Non-pigmented ciliary epithelial cell (primary cell): ENCODE measurements at places on chromosomes 5 and 9.

DNA sequence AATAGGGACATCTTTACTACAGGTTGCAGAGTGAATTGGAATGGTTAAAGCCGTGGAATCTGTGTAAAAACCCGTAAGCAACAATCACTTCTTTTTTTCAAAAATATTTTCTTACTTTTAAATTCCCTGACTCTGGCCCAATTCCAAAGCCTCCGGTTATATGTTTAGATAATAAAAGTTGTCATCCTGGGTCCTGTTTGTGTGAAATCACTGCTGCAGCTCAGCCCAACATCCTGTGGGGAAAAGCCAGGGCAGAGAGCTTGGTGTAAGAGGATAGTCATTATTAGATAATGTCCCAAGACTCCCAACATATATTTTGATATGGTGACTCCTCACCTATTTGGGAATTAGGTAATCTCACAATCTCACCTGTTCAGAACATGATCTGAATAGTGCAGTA lies 586.0 kb upstream of the BRINP1 start:
- DNase-seq, result no peak

DNA sequence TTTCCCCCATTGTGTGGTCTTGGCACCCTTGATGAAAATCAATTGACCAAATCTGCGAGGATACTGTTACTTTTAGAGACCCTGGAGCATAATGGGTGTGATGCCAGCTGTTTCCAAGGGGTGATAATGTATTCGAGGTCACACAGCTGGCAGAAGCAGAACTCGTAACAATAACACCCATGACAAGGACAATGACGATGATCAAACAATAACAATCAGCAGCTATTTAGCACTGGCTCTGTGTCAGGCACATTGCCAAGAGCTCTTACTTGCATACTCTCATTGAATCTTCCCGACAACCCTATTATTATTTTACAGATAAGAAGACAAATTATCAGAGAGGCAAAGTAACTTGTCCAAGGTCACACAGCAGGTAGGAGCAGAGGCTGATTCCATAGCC lies 223.7 kb upstream of the MSX2 start:
- DNase-seq, result no peak

- DNase-seq, result no peak
Observed at GRCh38 chr5:168992687-168993086, 308.3 kb downstream of the SLIT3 start.

DNA sequence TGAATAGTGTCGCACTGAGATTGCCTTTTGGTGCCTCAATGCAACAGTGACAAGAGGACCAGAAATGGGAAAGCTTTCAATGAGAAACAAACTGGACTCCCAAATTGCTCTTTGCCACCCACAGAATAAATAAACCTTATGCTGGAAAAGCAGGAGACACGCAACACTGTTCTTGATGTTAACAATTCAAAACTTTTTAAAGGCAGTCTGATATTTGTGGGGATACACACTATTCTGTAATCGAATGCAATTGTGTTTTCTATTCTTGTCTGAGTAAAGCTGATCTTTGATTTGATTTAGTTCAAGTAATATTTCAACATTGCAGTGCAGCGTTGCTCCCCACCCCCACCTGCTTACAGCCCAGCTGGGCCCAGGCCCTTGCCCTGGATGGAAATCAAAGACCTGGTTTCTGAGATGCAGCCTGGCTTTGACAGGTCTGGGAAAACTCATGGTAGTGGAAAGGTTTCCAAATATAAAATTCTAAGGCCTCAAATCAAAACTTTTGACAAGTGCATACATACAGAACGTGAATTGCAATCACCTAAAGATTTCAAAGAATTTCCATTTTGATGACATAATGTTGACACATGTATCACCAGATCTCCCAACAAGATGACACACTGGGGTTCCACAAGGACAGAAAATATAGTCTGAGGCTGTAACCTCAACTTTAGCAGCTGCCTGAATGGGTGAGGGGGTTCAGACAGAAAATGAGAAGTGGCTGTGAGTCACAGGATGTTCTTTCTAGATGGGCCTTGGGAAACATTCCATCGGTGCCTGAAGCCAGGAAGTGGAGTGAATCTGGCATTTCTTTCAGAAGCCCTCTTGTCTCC lies 55.1 kb downstream of the ABCA1 start:
- DNase-seq, result peak; percentile 94

DNA sequence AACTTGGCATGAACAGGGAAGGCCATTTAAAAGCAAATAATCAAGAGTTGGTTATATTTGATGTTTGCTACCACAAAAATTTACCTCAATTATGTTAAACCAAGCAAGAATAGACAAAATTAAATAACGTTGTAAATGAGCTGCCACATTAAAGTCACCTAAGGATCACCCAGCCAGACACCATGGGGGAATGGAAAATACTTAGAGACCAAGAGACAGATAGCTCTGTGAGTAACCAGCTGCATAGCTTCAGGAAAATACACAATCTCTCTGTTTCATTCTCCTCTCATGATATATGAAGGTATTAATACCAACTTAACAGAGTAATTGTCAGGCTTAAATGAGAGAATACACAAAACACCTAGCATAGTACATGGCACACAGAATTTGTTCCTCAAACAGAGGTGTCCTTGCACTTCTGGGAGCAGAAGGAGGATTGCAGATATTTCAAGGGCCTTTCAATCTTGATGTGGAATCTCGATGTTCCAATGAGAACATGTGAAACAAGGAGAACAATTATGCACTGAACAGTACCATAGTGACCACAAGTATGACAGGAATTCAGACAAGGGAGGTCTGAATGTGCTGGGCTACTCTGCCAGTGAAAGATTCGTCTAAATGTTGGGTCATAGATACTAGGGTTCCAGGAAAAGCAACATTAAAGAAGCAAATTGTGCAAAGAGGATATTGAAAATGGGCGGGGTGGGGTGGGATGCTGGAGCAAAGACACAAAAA lies 18.6 kb downstream of the JAKMIP2 start:
- peak; percentile 70 for DNase-seq

DNA sequence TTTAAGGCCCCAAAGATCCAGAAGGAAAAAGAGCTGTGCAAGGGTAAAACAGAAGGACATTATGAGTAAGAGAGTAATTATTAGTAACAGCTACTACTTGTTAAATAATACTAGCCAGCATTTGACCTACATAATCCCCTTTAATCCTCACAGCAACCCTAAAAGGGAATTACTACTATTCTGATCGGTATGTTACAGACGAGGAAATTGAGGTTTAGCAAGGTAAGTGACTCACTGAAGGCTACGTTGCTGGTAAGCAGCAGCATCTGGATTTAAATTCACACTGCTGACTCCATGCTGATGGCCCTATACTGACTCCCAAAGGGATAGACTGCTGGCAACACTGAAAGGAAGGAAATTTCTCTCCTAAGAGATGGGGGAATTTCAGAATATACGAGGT lies 3.7 kb upstream of the FSD1L start:
- DNase-seq, result no peak

DNA sequence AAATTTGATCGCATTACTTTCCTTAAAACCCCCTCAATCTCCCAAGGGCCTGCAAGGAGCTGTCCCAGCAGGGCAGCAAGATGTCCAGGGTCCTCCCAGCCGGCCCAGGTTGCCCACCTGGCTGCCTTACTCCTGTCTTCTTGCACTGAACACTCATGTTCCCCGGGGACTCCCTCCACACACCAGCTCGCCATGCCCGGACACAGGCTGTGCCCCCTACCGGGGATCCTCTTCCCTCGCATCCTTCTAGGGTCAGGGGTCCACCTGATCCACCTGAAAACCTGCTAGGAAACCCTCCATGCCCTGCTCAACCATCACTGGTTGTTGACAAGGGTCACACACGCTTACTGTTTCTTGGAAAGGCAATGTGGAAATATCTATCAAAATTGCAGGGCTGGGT lies 172.0 kb upstream of the MSX2 start:
- no peak for DNase-seq

DNA sequence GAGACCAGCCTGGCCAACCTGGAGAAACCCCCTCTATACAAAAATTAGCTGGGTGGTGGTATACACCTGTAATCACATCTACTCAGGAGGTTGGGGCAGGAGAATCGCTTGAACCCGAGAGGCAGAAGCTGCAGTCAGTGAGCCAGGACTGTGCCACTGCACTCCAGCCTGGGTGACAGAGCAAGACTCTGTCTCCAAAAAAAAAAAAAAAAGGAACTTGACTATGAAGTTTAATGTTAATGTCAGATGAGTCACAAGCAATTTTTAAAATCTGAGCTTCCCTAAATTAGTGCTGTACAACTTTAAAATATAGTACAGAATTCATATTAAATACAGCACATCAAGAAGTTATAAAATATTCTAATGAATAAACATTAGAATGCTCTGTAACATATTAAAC lies 1.5 kb downstream of the MEIKIN start:
- DNase-seq, result no peak

- no peak for DNase-seq
Observed at GRCh38 chr9:14221558-14221957, 92.4 kb downstream of the NFIB start.

- no peak for DNase-seq
Observed at GRCh38 chr5:136128481-136128880, 4.2 kb upstream of the SMAD5 start.

DNA sequence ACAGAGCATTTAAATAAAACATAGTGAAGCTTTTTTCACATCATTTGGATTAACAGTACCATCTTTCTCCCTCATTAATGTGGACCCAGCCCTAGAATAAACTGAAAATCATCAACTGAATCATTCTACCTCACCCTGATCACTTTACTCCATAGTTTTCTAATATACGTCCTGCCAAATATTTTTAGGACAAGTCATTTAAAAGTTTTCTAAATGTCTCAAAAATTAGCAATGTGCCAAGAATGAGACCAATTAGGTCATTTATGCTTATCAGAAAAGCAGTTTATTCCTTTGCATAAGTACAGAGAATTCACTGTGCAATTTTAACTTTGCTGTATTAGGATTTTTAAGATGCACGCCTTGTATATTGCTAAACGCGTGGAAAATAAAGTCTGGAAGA lies 284.4 kb downstream of the PIK3R1 start:
- no peak for DNase-seq

DNA sequence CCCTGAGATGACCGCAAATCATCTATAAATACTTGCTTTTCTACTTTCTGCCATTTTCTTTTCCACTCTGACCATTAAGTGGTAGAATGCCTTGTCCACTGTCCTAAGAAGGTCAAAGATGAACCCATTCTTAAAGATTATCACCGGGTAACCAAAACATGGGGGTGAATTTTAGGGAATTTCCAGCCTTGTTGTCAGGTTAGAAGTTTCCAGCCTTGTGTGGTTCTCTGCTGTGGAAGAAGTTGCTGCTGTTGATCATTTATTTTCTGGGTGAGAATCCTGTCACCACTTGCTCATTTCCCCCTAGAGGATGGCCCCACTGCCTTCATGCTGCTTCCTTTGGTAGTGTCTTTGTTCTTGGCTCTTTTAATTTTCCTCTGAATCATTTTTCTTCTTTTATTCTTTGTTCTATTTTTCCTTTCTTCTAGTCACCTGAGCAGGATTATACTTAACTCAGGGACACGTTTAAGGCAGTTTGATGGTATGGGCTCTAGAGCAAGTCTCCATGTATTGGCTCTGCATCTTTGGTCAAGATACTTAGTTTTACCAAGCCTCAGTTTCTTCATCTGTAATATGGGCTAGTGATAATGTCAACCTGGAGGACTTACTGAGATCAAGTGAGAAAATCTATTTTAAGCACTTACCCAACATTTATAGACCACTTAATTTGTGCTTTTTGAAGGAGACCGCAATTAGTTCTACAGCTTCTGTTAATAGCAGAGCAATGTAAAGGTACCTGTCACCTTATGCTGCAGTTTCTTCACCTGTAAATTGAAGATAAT lies 266.2 kb downstream of the ARHGAP26 start:
- DNase-seq, result no peak

GRCh38 chr5:178104492-178104891 lies 8.8 kb upstream of the N4BP3 start:
- no peak for DNase-seq

- no peak for DNase-seq
Observed at GRCh38 chr9:24434183-24434582, 111.5 kb downstream of the IZUMO3 start.

DNA sequence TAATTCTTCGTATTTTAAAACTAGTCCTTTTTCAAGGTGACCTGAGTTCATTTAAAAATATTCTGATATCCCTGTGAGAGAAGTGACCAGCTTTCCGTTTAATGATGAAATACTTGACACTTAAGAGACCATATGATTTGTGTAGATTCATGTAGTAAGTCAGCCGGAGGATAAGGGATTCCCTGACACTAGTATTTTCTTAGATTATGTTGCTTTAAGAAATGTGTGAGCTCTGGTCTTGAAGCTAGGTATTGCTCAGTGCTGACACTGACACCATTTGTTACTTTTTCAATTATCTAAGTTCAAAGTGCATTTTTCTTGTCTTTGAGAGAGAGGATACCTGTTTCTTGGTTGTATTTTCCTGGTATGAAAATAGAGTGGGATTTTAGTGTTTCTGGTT lies 4.2 kb downstream of the NIPBL start:
- no peak for DNase-seq

DNA sequence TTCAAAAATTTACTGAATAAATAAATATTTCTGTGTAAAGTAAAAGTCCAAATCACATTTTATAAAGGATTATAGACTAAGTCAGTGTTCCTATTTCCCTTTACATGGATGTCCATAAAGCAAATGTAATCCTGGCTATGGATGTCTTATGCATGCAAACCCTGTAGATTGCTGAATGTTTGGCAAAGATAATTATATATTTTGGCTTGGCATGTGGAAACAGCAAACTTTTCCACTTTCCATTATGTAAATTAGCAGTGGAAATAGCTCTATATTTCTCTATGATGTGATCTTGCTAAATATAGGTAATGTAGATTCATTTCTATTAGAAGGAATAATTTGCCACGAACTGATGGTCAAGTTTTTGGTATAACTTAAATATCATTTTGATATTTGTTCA lies 66.5 kb downstream of the CWC27 start:
- DNase-seq, result no peak

DNA sequence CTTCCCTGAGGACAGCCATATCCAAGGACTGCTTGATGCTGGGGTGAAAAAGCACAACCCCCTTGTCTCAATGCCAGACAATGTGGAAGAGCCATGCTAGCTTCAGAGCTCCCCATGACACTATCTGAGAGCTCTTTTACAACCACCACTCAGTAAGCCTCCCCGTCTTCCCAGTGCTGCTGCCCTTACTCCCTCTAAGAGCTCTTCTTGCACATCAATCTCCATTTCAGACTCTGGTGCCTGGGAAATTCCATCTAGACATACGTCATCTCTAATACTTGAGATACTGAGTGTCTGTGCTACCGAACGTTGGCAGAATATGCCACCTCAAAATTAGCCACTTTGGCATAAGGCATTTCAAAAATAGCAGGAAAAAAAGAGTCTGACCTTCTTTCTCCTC lies 94.5 kb downstream of the EDIL3 start:
- DNase-seq, result no peak

- DNase-seq, result no peak
Observed at GRCh38 chr5:173016598-173017046, 33.1 kb downstream of the ATP6V0E1 start.

GRCh38 chr9:131394464-131395156 lies 724 bp downstream of the PRRC2B start:
- no peak for DNase-seq

- no peak for DNase-seq
Observed at GRCh38 chr5:112869948-112870347, 8.9 kb downstream of the SRP19 start.
